ENCODE measurements at places on chromosomes 3 and 15.

DNA sequence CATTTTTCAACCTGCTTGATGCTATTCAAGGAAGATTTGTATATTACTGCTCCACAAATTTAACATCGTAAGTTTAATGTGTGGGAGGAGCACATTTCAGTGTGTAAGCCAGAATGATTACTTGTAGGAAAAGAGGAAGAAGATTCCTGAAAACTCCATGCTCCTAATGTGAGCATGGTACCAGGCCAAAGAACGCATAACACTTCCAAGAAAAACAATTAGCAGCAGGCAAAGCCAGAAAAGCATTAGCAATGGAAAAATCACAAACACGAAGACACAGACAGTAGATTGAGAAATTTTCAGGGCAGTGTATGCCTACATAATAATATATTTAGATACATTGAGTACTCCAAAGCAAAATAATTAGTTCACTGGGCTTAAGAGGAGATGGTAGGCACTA lies 96.6 kb upstream of the CBLB start:
- DNase-seq: no peak

GRCh38 chr3:128572644-128573105 lies 77.9 kb downstream of the RPN1 start:
- DNase-seq: no peak

DNA sequence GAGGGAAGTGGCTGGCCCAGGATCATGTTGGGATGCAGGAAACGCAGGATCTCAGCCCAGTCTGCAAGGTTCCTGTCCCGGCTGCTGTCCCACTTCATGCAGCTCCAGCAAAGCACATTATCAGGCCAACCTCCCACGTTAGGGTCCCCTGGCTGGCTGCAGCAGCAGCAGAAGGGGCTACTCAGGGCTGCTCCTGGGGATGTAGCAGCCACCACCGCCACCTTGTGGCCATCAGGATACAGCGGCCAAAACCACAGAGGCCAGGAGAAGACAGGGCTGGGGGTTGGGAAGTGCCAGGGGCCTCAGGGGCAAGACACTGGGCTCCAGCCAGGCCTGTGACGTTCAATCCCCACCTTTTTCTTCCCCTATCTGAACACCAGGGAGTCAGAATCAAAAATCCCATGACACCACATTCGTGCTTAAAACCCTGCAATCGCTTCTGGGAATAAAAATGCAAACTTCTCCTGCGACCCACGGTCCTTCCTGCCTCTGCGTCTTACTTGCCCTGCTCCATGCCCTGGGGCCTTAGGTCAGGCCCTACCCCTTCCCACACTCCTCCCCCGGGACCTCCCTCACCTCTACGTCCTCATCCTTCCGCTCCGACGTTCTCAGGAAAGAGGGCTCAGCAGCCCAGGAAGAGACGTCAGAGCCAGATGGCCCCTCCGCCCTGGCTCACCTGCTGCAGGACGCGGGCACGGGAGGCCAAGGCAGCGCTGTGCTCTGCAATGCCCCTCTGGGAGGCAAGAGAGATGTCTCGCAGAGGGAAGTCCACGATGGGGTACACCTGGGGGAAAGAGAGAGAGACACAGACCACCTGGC lies 21.5 kb downstream of the SSUH2 start:
- peak; percentile 53 for DNase-seq

DNA sequence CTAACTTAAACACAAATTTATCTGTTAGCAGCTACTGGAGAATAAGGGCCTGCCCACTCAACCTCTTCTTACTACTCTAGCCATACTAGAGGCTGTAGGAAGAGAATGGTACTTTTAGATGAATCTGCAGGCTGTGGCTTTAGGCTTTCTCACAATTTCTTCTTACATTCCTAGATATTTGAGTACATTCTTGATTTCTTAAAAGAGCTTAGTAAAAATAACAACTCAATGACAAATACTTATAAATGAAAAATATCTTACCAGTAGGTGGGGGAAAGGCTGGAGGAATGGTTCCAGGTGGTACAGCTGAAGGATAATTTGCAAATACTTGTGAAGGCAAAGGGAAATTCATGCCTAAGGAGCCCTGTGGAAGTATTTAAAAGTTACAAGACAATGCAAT lies 92.9 kb upstream of the GK5 start:
- DNase-seq: no peak

DNA sequence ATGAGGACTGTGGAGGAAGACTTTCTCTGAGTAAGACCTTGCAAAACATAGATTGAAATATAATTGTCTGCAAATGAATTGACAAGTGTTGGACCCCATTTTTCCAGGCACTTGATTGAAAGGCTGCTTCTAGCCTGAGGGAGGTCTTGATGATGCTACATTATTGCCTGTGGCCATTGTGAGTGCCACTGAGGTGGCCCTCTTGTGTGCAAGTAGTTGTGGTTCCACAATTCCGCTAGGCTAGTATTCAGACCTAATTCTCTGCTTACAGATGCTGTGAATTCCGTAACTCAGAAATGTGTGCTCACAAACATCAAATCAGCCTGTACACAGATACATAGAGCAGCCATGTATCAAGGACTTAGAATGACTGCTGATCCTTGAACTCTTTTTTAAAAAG lies 34.7 kb downstream of the FNDC3B start:
- no peak for DNase-seq

DNA sequence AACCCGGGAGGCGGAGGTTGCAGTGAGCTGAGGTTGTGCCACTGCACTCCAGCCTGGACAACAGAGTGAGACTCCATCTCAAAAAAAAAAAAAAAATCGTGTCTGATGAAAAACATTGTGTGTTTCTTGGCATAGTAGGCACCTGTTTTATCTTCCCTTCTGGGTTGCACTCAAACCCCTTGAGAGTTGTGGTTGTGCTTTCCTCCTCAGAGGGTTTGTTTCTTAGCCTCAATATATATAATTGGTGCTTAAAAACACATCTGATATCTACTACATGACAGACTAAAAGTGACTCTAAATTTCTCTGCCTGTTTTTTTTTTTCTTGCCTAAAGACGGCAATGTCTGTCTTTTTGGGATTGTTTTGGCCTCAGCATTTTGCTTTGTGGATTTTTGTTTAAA lies 7.6 kb downstream of the NR1D2 start:
- DNase-seq: no peak

- DNase-seq: no peak
These were observed 346.6 kb downstream of the ZBTB20 start for GRCh38 chr3:114800272-114801031.

DNA sequence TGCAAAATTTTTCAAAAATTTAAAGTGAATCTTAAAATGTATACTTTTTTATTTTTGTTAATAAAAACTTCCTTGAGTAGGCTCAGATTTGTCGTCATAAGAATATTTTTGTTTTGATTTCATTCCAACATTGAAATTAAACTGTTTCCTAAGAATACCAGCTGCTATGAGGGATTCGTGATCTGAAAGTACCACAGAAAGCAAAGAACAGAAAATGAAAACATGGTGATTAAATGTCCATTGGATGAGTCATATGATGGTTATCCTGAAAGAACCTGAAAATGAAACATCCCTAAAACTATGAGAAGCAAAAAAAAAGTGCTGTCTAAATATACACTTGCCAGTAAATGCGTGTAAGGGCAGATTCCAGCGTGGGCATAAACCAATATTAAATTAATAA lies 143.8 kb downstream of the GMNC start:
- no peak for DNase-seq

- DNase-seq: no peak
These were observed 151.4 kb upstream of the MCTP2 start for GRCh38 chr15:94079968-94080367.

GRCh38 chr3:189720736-189721417 lies 89.7 kb downstream of the TP63 start:
- DNase-seq: no peak
